ENCODE measurements at places on chromosomes 3 and 15.

DNA sequence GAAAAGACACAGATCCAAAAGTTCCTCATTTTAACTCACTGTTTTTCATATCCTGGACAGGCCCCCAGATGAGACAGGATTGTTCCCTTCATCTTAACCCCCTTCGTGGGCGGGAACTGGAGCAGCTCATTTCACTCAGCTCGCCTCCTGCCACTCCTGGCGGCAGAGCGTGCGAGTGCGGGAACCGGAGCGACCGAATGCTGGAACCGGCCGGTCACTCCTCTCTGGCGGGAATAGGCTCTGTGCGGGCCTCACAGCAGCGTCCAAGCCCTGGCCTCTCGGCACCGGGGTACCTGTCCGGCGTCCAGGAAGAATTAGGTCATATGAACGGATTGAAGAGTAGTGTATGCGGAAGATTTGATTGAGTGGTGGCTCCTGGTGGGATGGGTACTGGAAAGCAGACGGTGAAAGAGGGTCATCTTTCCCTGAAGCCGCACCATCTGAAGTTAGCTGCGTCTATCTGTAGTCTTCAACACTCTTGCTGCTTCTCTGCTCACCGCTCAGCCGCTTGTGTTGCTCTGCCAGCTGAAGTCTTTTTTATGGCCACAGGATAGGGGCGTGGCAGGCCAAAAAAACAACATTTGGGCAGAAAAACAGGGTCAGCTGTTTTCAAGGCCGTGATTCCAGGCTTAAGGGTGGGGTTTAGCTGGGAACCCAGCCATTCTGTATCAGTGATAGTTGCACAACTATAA lies 42.3 kb upstream of the FXR1 start:
- peak; percentile 25 for DNase-seq

GRCh38 chr15:80727196-80727595 lies 32.1 kb downstream of the ABHD17C start:
- DNase-seq = no peak

DNA sequence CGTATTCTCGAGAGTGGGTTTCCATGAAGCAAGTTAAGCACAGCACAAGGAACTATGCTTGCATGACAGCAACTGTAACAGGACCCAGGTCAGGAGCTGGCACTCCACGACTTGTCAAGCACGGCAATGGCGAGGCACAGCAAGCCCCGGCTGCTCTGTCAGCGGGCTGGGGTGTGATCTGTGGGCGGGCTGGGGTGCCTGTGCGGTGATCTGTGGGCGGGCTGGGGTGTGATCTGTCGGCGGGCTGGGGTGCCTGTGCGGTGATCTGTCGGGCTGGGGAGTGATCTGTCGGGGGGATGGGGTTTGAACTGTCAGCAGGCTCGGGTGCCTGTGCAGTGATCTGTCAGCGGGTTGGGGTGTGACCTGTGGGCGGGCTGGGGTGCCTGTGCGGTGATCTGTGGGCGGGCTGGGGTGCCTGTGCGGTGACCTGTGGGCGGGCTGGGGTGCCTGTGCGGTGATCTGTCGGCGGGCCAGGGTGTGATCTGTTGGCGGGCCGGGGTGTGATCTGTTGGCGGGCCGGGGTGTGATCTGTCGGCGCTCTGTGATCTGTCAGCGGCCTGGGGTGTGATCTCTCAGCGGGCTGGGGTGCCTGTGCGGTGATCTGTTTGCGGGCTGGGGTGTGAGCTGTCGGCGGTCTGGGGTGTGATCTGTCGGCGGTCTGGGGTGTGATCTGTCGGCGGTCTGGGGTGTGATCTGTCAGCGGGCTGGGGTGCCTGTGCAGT lies 205.7 kb downstream of the XXYLT1 start:
- peak; percentile 60 for DNase-seq

DNA sequence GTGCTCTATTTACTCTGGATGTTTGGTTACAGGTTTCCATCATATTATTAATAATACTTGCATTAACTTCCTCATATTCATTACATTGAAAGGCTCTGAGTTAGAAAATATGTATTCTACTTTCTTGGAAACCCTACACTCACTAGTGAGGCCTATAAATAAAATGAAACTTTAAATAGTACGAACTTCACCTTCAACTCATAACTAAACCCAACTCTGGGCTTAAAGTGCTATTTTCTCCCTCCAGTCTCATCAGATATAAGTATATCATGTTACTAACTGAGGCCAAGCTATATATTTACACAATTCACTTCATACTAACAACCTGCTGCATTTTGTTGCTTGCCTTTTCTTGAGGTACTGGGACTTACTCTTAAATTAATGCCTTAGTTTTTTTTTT lies 306.7 kb downstream of the TIGIT start:
- no peak for DNase-seq

GRCh38 chr15:26298659-26299170 lies 435.6 kb upstream of the ATP10A start:
- no peak for DNase-seq

- DNase-seq = peak; percentile 87
Observed at GRCh38 chr3:9916734-9917680, at the start of gene IL17RC. Gene IL17RC (plus strand): TSS chr3:9917098. CDS start chr3:9917316, 218 bp downstream.

- no peak for DNase-seq
Observed at GRCh38 chr3:32113981-32114545, 7.6 kb downstream of the GPD1L start.

DNA sequence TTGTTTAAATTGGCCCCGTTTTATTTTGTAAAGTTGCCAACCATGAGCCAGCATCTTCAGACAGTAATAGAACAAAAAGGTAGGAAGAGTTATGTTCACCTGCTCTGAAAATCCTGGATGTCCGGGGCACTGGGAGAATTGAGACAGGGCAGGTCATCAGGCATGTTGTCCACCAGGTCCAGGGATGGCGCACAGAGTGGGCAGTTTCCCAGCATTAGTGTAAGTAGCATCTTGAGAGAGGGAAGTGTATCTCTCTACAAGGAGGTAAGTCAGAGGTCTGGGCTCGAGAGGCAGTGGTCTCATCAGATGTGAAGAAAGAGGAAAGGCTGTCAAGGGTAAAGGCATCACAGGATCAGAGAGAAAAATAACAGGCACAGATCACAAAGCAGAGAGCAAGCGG lies 339.4 kb downstream of the CLSTN2 start:
- DNase-seq = no peak

DNA sequence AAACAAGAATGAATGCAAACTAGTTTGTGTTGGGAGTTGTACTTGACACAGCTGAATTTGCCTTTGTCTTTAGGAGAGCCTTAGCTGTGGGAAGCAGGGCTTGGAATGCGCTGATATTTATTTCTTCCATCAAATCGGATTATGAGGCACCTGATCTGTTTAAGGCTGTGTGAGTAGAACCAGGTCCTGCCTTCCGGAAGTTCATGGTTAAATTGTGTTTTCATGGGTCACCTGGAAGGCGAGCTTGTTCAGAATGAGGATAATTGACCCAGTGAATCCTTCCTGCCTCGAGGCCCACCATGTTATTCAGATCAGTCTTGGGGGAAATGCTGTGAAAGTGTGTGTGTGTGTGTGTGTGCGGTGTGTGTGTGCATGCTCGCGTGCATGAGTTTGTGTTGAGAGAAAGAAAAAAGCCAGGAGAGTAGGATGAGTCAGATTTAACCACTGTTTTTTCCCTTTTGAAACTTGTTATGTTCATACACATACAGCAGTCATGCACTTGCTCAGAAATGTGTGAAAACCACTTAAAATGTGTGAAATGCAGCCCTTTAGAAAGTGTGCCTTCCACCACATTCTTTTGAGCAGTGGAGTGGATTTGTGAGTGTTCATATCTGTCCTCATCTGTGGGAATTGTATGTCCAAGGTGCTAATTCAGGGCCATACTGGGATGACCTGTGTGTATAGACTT lies 36.7 kb downstream of the SMAD3 start:
- DNase-seq = no peak

DNA sequence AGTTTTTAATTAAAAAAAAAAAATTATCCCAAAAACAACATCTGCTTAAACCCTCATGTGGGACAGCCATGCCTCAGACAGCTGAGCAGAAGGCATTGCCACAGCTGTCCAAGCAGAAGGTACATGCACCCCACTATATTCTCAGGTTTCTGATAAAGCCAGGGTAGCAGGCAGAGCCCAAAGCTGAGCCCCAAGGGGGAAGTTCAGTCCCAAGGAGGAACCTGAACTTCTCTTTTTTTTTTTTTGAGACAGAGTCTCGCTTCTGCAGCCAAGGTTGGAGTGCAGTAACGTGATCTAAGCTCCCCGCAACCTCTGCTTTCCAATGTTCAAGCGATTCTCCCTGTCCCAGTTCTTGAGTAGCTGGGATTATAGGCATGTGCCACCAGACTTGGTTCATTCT lies 33.2 kb downstream of the MKRN2 start:
- no peak for DNase-seq

GRCh38 chr3:64575211-64575844 lies 112.5 kb downstream of the ADAMTS9 start:
- DNase-seq = no peak

DNA sequence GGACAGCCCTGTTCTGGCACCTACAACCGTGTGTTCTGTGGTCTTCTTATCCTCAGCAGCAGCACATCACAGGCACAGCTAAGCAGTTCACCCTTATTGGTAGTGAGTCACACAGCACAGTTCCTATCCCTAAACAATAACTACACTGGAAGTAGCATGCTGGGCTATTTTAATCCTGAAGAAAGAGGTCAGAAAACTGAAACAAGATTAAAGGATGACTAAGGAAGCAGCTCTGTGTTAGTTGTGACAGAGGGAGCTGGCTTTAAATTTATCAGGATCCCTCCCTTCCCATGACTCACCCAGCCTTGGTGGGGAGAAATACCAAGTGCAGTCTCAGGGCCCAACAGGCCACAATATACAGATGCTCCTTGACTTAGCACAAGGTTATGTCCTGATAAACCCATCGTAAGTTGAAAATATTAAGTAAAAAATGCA lies 144.3 kb downstream of the ERC2 start:
- no peak for DNase-seq

DNA sequence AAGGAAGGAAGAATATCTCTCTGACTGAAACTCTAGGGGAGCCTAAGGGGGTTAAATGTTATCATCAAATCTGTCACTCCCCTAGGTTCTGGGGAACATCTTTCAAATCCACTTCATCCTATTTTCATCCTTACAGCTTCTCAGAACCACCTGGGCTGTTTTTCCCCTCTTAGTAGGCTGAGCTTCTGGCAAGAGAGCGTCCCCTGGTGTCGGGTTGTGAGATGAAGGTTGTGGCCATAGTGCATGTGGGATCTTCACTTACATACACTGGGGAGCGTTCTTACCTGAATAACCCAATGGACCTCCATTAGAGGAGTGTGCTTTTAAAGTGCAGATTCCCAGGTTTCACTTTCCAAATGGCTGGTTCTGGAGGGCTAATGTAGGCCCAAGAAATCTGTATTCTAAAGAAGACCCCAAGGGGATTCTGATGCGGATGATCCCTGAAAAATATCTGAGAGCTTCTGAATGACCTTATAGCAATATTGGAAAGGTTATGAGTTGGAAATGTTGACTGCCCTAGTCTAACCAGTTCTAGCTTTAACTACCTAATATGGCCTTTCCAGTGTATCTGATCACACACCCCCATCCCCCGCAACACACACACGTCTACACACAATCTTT lies 663.7 kb downstream of the AGBL1 start:
- peak; percentile 25 for DNase-seq

GRCh38 chr3:179304605-179305004 lies 18.2 kb upstream of the ZNF639 start:
- DNase-seq = no peak

GRCh38 chr3:187802928-187803259 lies 57.6 kb upstream of the BCL6 start:
- DNase-seq = no peak

DNA sequence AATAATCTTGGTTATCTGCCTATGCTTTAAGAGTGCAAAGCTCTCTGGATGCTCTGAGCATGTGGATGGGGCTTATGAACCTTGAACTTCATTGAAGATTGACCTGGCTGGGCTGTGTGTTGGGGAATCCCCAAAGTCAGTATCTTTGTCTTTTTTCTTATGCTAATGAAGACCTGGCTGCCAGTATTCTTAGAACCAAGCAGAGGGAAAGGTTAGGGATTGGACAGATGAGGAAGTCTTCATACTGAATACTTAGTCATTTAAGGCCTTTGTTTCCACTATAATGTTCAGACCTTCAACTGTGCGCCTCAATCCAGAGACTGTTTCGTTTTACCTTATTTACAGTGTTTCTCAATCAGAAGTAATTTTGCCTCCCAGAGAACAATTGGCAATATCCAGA lies 42.5 kb upstream of the CMTM7 start:
- no peak for DNase-seq

- DNase-seq = no peak
Observed at GRCh38 chr15:50819344-50819743, 53.8 kb upstream of the SPPL2A start.

GRCh38 chr15:90306560-90306959 lies 41.1 kb downstream of the NGRN start:
- DNase-seq = no peak

GRCh38 chr3:65508750-65509422 lies 529.8 kb downstream of the MAGI1 start:
- DNase-seq = no peak

- DNase-seq = peak; percentile 21
Observed at GRCh38 chr3:86937306-86937791, 53.6 kb downstream of the VGLL3 start.

- no peak for DNase-seq
Observed at GRCh38 chr3:42037318-42037945, 53.7 kb upstream of the TRAK1 start.

- no peak for DNase-seq
Observed at GRCh38 chr15:35289024-35289617, 204.0 kb upstream of the NANOGP8 start.

GRCh38 chr15:78951841-78952238 lies 7.0 kb upstream of the CTSH start:
- DNase-seq = no peak

DNA sequence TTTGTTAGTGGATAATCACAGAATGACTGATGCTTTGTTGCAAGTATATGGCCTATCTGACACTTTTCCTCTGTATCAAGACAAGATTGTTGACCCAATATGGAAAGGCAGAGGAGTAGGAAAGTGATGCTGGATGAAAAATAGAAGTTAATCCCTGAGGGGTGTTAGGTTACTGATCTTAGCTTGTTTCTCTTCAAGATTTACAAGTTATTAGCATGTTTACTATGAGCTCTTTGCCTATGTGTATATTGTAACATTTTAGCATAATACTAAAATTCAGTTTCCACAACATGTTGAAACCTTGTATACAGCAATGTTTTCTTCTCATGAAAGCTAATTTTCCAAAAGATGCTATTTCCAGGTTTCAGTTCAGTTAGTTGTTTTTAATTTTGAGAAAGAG lies 120.4 kb upstream of the CCNL1 start:
- no peak for DNase-seq

GRCh38 chr15:64810497-64811326 lies 14.7 kb downstream of the PIF1 start:
- no peak for DNase-seq
